NCI-H774 (cell line): ENCODE measurements at places on chromosomes 11 and 22.

- DNase-seq: no peak
Observed at GRCh38 chr11:38510041-38510440, 1912.0 kb upstream of the RAG2 start.

- DNase-seq: no peak
Observed at GRCh38 chr11:86161837-86162236, 82.7 kb upstream of the EED start.

GRCh38 chr11:128282053-128282452 is 305.3 kb downstream of the ETS1 start:
- no peak for DNase-seq

- DNase-seq: no peak
Observed at GRCh38 chr11:126468102-126468521, 112.6 kb downstream of the ST3GAL4 start.

DNA sequence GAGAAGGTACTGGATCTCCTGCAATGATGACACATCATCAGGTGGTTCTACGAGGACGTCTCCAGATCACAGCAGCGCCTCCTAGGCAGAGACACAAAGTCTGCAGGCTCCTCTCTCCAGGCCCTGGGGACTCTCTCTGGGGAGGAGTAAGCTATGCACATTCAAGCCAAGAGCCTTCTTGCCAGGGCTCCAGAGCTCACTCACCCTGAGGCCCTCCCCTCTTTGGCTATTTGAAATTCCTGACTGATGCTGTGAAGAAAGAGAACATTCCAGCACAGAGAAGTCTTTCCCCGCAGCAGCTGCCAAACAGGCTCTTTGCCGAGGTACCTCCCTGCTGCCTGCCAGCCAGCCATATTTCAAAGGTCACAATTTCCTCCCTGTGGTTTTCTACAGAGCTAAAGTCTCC is 204.9 kb downstream of the CSNK2A3 start:
- DNase-seq: no peak

DNA sequence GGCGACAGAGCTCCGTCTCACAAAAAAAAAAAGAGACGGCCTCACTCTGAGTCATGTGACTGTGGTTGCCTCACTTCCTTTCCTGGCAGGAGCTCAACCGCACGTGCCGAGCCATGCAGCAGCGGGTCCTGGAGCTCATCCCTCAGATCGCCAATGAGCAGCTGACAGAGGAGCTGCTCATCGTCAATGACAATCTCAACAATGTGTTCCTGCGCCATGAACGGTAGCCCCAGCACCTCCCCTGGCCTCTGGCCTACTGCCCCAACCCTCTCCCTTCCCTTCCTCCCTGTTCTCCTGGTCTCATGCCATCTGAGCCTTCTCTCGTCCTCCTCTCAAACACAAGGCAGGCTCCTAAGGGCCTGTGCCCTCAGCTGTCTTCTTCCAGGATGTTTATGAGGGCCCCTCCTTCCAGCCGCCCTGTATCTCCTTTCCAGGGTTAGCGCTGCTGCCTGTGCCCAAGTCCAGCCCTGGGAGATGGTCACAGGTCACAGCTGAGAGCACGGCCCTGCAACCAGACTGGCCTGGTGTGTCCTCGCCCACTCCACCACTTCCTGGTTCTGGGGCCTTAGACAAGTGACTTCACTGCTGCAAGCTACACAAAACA is 30.7 kb downstream of the TOM1 start:
- DNase-seq: no peak

DNA sequence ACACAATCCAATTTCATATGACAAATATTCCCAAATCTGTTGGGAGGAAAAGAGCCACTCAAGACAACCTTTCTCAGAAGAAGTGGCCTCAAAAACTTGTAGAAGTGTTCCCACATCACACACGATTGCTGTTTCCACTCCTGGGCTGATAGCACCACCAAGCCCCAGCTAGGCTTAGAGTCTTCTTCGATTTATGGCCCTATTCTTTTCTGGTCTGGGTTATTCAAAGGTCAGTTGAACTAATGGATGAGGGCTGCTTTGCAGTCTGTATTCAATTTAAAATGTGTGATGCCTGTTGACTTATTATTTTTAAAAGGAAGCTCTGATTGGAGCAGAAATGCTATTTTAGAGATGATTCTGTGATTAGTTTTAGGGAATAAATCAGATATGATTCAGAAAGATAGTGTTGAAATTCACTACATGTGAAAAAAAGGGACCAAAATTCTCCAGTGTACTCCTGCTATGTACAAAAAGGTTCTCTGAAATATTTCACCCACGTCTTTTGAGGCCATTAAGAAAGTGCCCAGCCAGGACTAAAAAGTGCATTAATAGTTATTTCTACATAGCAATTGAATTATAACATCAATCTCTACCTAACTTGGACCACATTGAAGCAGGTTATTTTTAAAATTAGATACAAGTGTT is 57.3 kb upstream of the SPON1 start:
- DNase-seq: no peak

- no peak for DNase-seq
Observed at GRCh38 chr11:119856681-119857485, 127.9 kb upstream of the NECTIN1 start.

DNA sequence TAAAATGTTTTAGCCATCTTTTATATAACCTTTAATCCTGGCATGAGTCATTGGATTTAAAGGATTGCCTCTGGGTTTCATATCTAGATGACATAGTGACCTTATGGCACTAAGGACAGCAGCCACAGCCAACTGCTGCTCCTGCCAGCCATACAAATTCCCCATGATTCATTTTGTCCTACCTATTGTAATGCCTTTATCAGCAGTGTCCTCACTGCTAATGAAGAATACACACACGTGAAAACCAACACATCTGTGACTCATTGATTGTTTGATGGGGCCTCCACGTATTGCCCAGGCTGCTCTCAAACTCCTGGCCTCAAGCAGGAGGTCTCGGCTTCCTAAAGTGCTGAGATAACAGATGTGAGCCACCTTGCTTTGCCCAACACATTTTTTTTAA is 1.8 kb downstream of the LDHAL6A start:
- peak; percentile 15 for DNase-seq
